ENCODE measurements at places on chromosomes 2 and 18.

GRCh38 chr2:196846295-196846694 is 37.1 kb upstream of the C2orf66 start:
- DNase-seq, result no peak

GRCh38 chr2:79982445-79982844 is 322.1 kb downstream of the LRRTM1 start:
- no peak for DNase-seq

GRCh38 chr2:215425021-215425782 is 10.7 kb downstream of the FN1 start:
- DNase-seq, result no peak

DNA sequence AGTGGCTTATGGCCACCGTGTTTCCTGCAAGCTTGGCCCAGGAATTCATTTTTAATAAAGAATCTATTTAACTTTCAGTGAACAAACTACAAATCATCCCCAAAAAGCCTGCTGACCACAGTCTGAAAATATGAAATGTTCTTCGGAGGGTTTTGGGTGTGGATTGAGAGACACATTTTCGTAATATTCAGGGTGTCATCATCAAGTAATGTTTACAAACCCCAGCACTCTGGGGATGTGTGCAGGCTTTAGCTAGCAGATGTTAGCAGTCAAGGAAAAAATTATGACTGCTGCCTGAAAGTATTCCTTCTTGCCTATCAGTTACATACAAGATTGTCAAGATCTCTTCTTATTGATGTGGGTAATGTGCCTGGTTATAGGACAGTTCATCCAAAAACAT is 143.9 kb upstream of the FN1 start:
- no peak for DNase-seq

DNA sequence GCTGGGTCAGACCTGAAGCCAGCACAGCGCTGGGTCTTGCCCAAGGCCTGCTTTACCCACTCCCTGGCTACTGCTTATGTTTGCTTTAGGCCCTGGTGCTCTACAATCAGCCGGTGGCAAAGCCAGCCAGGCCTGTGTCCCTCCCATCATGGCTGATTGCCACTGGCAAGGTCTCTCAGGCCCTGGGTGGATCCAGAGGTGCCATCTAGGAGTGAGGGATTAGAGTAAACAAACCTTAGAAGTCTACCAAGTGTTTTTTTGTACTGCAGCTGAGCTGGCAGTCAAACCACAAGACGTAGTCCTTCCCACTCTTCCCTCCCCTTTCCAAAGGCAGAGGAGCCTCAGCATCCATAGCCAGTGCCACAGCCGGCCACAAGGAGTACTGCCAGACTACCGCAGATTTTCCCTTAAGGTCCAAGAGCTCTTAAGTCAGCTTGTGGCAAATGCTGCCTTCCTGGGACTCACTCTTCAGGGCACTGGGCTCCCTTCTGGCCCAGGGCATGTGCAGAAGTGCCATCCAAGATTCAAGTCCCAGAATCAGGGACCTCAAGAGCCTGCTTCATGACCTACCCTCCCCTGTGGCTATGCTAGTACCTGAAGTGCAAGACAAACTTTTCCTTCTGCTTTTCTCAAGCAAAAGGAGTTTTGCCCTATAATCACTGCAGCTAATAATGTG is 20.0 kb downstream of the IL1RL2 start:
- DNase-seq, result no peak

GRCh38 chr18:23540867-23541266 is 37.6 kb downstream of the RMC1 start:
- DNase-seq, result no peak

DNA sequence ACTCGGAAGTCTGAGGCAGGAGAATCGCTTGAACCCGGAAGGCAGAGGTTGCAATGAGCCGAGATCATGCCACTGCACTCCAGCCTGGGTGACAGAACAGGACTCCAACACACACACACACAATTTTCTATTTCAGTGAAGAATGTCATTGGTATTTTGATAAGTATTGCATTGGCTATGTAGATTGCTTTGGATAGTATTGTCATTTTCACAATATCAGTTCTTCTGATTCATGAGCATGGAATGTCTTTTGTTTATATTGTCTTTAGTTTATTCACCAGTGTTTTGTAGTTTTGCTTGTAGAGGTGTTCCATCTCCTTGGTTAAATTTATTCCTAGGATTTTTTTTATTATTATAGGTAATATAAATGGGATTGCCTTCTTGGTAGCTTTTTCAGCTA is 693.4 kb upstream of the SYT4 start:
- DNase-seq, result no peak

- DNase-seq, result no peak
These were observed 6.1 kb upstream of the CCDC195 start for GRCh38 chr2:224722250-224722649.

- DNase-seq, result no peak
These were observed 43.5 kb downstream of the KCTD1 start for GRCh38 chr18:26504831-26505230.

DNA sequence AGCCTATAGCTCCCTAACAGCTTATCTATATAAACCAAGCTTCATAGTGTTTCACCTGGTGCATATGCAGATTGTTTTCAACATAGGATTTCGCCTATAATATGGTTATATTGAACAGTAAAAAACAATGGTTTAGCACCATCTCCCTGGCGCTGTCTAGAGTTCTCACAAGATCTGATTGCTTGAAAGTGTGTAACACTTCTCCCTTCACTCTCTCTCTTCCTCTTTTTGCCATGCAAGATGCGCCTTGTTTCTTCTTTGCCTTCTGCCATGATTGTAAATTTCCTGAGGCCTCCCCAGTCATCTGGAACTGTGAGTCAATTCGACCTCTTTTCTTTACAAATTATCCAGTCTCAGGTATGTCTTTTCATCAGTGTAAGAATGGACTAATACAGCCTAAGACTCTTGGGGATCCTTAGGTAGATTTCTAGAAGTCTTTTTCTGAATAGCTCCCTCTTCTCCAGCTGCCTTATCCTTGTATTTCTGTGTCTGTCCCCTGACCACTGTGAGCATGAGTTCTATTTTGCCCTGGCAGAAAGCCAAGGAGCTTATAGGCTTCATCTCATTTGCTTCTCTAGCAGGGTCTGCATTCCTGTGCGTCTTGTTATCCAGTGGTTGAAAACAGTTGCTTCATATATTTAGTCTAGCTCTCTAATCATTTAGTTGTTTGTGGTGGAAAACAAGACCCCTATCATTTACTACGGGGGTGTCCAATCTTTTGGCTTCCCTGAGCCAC is 401.6 kb downstream of the GPD2 start:
- DNase-seq, result no peak

GRCh38 chr2:16633621-16634430 is 31.8 kb downstream of the CYRIA start:
- DNase-seq, result no peak

GRCh38 chr2:117786520-117786919 is 28.0 kb upstream of the DDX18 start:
- DNase-seq, result no peak

DNA sequence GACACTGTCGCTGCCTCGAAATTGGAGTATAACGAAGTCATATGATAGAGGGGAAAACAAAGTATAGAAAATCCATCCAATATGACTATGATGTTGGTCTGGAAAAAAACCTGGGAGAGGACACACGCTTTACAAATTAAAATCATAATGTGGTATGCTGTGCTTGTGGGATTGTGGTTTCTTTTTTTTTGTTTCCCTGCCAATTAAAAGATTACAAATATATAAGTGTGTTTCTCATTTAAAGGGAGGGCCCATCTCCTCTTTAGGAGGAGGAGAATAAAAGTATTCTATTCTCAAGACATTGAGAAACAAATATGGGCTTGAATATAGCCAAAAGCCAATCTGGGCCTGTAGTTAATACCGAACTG is 86.6 kb downstream of the EPHA4 start:
- no peak for DNase-seq

DNA sequence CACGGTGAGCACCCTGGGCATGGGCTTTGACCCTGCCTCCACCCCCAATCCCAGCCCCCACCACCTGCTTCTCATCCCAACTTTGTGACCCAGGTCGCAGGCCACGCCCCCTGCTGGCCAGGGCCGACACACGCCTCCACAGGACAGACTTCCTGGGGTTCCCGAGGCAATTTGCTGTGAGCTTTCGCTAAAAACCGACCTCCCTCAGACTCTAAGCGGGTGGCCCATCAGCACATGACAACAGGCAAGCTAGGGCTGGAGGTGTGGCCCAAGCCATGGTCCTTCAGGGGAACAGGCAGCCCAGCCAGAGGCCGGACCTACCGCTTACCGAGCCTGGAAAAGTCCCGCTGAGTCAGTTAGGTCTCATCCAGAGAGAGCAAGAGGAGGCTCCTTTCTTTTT is 31.9 kb downstream of the C1QL2 start:
- no peak for DNase-seq

- no peak for DNase-seq
These were observed 1.6 kb upstream of the KCNJ3 start for GRCh38 chr2:154696810-154697417.

DNA sequence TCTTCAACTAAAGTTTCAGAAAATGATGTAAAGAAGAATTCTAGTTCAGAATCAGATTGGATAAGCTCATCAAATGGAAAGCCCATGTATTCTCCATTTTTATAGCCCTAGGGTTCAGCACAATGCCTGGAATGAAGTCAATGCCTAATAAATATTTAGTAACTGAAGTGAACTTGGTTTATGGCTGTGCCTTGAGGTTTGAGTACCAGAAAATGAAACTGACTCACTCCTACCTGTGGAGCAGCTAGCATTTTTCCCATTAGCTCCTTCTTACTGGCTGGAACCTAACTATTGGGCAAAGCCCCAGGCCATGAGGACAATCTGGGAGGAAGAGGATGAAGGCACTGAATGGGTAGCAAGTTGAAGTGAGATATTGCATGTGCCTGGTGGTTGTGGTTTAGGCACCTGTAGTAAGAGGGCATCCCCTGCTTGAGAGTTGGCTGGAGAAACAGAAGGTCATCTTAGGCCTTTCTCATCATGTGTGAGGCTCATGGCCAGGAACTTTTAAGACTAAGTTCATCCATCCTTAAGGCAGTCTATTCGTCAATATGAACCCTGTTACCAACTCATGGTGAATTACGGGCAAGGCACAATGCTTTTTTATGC is 85.0 kb upstream of the LYPD1 start:
- DNase-seq, result no peak

DNA sequence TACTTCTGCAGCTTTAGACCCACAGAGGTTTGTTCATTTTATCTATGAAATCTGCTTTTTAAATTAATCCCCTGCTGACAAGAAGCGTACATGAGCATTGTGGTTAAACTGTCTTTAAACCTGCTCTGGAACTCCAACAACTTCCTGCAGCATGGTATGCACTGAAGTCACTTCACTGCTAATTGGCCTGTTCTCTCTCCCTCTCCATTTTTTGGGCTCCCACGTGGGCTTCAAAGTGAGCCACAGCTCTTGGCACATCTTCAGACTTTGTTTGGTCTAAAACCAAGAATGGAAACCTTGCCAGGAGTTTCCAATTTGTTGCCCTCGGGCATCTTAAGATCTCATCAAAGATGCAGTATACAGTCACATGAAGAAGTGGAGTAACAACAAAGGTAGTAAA is 311.4 kb downstream of the LRRTM1 start:
- DNase-seq, result no peak

DNA sequence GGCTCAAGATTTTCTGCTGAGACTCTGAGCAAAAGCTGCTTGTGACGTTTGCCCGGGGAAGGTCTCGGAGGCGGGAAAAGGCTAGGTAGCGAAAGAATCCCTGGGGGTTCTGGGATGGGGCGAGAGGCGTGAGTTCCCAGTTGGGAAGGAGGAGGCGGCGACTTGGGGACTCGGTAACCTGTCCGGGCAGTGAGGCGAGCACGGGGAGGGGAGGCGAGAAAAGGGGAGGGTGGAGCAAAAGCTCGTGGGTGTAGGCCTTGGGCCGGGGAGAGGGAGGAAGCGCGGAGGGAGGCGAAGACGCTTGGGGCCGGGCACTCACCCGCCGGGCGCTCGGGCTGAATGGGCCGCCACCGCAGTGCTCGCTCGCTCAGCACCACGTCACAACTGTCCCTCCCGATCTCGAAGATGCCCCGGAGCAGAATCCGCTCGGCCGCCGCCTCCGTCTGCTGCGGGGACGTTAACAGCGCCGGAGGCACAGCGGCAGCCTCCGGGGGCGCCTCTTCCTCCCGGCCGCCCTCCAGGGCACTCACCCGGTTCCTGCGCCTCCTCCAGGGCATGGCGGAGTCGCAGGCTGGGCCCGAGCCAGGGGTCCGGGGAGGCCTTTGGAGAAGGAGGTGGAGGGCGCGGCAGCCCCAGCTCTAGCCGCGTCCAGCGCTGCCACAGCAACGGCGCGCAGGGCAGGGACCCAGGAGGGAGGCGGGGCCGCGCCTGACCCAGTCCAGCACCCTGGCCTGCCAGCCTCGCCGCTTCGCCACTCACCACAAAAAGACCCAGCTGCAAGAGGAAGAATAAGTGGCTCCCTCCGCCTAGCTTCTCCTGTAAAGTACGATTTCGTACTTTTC is at the start of gene CERKL:
TSS of gene CERKL (minus strand) at position 656 of the 842 bp plus-strand sequence. CDS start at position 557, 99 bp downstream.
- DNase-seq, result no peak

DNA sequence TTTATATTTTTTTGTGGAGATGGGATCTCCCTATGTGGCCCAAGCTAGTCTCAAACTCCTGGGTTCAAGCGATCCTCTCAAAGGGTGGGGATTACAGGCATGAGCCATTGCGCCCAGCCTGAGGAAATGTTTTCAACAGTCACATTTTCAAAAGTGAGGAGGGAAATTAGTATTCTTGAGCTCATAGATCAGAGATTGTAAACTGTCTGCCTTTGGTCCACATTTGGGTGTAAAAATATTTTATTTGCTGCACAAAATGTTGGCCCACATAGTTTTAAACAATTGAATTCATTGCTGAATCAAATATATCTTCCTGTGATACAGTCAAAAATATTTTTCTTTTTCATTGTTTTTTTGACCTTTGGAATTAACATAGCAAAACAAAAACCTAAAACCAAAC is 48.6 kb downstream of the NOP58 start:
- no peak for DNase-seq

GRCh38 chr2:196681510-196681909 is 42.0 kb downstream of the CCDC150 start:
- DNase-seq, result no peak

DNA sequence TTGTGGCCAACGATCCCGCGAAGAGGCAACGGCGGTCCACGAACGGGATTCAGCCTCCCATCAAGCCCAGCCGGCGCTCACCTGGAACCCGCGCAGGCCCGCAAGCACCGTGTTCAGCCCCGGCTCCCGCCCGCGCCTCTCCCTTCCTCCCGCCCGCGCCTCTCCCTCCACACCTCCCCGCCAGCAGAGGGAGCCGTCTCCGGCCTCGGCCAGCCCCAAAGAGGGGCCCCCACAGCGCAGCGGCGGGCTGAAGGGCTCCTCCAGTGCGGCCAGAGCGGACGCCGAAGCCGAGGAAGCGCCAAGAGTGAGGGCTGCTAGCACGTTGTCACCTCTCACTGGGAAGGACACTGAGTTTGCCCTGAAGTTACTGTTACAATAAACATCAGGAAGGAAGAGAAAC is 55.3 kb upstream of the LAPTM4A start:
- DNase-seq, result no peak

DNA sequence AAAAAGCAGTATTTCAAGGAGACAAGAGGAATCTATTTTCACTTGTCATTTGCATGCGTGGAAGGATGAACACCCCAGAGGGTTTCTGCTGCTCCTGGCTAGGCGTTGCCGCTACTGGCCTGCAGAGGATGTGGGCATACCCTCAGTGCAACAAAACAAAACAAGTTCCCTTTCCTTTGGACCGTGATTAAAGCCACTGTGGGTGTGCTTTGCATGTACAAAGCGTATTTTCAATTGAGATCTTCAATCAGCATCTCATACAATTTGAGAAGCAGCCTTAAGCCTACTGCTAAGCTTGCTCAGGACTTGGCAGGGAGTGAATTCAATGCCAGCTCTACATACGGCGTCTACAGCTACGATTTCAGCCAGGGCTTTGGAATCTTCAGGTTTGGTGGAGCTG is 298.4 kb downstream of the LPIN1 start:
- no peak for DNase-seq
